ENCODE measurements at places on chromosomes 6 and 20.
A peak's percentile ranks its signal among the peaks of the same experiment; 100 is the strongest.

GRCh38 chr6:119073307-119074051 is 5.0 kb downstream of the FAM184A start:
- no peak for DNase-seq

GRCh38 chr6:162100096-162100495 is 627.5 kb downstream of the PRKN start:
- no peak for DNase-seq

GRCh38 chr6:79868098-79868722 is 79.1 kb downstream of the ELOVL4 start:
- DNase-seq: peak; percentile 34

GRCh38 chr6:149445095-149445466 is 39.7 kb downstream of the ZC3H12D start:
- DNase-seq: no peak

- DNase-seq: peak; percentile 83
Observed at GRCh38 chr20:41177636-41178035, 40.3 kb downstream of the PLCG1 start.

- no peak for DNase-seq
Observed at GRCh38 chr20:41476013-41476441, 109.4 kb upstream of the EMILIN3 start.

DNA sequence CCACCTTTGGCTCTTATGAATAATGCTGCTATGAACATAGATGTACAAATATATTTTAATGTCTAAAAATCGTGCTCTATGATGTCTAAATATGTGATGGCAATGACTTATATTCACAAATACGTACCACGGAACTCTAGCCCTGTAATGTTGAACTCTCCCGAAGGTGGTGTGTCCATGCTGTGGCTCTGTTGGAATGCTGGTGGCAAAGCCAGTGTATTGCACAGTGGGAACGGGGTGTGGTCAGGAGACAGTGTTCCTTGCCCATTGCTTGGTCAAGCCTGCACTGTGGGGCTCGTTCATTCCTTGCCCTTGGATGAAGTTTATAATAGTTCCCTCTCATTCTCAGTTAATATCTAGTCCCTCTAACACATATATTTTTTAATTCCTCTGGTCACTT is 109.6 kb downstream of the MTHFD1L start:
- no peak for DNase-seq

DNA sequence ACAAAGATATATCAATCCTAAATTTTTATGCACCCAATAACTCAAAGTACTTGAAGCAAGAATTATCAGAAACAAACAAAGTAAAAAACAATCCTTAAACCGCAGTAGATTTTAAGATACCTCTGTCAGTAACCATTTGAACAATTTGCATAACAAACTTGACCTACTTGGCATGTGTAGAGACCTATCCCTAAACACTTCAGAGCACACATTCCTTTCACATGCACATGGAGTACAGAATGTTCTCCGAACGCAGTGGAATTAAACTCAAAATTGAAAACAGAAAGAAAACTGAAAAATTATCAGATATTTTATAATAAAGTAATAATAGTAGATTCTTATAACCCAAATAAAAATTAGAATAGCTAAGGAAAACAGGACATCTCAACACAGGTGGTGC is 162.6 kb upstream of the THBS2 start:
- DNase-seq: no peak

- no peak for DNase-seq
Observed at GRCh38 chr6:105797286-105797979, 288.7 kb upstream of the PRDM1 start.

GRCh38 chr6:114941078-114941477 is 598.3 kb upstream of the HS3ST5 start:
- no peak for DNase-seq

DNA sequence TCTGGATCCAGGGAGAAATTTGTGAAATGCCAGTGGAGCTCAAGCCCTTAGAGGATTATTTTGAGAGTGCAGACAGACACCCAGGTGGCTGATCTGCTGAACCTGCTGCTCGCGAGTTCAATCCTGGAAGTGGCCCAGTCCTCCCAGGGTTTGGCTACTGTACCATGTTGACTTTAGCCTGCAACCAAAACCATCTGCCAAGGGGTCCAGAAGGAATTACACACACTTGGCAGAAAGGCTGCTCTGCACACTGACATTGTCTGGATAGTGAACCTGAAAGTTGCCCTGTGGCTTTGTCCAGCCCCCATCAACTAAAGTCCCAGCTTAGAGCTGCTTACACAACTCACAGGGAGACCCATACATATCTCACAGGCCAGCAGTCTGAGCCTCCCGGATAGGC is 21.6 kb upstream of the PI3 start:
- DNase-seq: no peak

DNA sequence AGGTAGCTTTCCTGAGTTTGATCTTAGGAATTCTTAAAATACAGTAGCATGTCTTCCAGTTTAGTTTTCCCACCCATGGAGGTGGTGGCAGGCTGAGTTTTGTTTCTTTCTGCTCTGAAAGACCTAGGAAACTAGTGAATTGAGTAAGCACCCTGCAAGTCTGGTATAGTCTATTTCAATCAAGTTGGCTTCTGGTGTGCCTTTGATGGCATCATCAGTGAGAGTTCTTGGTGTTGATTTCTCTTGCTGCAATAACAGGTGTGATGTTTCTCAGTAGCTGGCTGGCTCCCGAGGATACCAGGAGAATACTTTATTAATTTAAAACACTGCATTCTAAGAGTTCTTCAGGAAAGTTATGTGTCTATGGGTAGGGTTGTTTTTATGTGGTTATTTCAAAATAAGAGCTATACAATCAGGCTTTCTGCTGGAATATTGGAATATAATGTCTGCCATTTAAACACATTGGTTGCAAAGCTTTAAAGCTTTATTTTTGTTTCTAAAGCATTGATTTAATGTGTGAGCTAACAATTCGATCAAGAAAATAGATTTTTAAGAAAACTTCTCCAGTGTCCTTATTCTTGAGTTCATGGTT is 19.0 kb downstream of the VAPB start:
- no peak for DNase-seq

- DNase-seq: no peak
Observed at GRCh38 chr6:136890986-136891385, 31.1 kb upstream of the SLC35D3 start.

- DNase-seq: no peak
Observed at GRCh38 chr6:139509167-139509566, 134.7 kb upstream of the CITED2 start.

DNA sequence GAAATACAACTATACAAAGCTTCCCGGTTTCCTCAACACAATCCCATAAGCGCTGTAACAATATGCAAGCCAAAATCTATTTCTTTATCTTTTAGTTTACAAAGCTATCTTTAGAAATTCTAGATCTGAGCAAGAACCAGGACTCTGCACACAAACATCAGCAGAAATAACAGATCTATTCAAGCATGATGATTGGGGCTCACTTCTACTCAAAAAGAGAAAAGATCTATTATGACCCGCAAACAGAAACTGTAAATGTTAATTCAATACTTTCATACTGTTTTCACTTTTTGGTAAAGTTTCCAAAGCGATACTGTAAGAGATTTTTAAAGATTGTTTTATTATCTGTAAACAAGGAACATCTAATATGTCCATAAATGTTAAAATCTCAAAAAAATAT is 86.6 kb downstream of the SESN1 start:
- DNase-seq: no peak

GRCh38 chr20:32670773-32671455 is 2.8 kb downstream of the C20orf203 start:
- no peak for DNase-seq

DNA sequence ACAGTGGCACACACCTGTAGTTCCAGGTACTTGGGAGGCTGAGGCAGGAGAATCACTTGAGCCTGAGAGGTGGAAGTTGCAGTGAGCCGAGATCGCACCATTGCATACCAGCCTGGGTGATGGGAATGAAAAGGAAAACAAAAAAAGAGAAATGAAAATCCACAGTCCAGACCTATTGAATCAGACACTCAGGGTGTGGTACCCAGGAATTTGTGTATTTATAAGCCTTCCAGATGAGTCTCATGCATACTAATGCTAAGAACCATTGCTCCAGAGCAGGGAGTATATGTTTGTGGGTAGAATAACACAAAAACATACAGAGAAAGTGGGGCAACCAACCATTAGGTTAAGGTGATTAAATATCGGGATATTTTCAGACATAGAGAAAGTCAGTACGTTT is 36.1 kb upstream of the PLCB4 start:
- DNase-seq: no peak

DNA sequence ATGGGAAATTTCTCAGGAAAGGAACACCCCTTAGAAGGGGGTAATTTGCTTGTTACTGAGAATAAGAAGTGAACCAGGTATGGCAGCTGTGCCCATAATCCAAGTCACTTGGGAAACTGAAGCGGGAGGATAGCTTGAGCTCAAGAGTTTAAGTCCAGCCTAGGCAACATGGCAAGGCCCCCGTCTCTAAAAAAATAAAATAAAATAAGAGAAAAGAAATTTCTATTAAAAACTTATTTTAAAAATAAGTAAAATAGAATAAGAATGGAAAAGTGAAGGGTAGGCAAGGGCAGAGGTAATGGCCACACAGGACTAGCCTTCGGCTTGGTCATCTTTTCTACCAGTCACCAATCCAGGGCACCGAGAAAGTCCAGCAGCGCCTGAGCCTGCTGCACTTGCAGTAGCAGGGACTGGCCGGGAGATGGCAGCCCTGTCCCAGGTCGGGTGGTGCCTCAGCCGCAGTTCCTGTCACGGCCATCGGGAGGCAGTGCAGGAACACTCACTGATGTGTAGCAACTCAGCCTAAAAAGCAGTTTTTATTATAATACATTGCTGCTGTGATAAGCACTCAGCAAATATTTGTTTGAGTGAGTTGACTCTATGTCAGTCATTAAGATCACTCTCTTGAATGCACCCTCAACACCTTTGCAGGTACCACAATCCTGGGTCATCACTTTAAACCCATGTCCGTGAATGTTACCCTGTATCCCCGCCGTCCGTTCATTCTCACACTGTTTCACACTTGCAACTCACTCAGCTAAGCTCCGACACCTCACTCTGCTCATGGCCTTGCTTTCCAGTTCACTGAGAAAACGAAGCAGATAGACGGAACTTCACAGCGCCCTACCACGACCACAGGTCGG is 23.2 kb upstream of the GCM1 start:
- peak; percentile 10 for DNase-seq

GRCh38 chr20:35133031-35133430 is 14.1 kb downstream of the EDEM2 start:
- no peak for DNase-seq

DNA sequence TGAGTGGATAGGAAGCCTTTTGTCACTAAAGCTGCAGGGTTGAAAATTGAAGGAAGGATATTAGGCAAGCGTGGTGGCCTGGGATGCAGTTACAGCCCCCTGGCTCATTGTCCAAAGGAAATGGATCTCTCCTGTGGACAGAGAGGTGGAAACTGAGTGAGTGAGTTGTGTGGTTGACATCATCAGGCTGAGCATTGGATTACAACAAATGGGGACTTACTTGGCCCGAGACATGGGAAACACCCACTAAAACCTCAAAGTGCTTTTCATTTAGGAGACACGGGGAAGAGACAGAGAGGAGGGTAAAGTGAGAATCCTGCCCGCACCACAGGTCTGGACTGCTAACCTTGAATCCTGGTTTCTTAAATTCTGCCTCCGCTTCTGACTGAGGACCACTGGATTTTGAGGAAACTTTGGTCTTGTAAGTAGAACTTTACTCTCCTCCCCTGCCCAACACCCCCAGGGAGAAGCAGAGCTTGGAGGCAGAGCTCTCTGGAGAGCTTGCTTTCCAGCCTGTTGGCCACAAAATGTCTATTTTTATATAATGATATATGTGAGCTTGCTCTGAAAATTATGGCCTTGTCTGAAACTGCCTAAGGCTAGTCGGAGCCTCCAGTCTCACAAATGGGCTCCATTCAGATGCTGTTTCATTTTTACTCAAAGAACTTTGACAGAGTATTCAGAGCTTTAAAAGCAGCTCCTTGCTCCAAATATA is at the start of gene PKIG:
Gene PKIG (plus strand): TSS at position 269 of the 715 bp plus-strand sequence. CDS start 31,978 bp downstream, outside the sequence.
- peak; percentile 48 for DNase-seq

- DNase-seq: no peak
Observed at GRCh38 chr20:32534661-32535240, 50.4 kb downstream of the NOL4L start.

DNA sequence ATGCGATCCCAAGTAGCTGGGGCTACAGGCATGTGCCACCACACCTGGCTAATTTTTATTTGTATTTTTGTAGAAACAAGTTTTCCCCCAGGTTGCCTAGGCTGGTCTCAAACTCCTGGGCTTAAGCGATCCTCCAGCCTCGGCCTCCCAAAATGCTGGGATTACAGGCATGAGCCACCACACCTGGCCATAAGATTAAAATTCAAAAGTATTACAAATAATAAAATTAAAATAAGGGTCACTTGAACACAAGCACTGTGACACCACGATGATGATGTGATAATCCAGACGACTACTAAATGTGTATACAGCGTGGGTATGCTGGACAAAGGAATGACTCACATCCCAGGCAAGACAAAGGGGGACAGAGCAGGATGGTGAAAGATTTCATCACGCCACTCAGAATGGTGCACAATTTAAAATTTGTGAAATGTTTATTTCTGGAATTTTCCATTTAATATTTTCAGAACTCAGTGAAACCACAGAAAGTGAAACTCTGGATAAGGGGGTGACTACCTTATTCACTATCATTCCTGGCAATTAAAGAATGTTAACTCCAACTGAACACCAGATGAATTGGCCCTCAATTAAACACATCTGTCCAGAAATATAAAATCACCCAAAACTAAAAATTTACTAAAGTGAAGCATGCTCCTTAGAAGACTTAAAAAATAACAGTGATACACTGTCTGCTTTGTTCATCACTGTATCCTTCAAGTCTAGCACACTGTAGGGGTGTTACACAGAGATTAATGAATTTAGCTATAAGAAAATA is 13.1 kb downstream of the B4GALT5 start:
- peak; percentile 49 for DNase-seq

DNA sequence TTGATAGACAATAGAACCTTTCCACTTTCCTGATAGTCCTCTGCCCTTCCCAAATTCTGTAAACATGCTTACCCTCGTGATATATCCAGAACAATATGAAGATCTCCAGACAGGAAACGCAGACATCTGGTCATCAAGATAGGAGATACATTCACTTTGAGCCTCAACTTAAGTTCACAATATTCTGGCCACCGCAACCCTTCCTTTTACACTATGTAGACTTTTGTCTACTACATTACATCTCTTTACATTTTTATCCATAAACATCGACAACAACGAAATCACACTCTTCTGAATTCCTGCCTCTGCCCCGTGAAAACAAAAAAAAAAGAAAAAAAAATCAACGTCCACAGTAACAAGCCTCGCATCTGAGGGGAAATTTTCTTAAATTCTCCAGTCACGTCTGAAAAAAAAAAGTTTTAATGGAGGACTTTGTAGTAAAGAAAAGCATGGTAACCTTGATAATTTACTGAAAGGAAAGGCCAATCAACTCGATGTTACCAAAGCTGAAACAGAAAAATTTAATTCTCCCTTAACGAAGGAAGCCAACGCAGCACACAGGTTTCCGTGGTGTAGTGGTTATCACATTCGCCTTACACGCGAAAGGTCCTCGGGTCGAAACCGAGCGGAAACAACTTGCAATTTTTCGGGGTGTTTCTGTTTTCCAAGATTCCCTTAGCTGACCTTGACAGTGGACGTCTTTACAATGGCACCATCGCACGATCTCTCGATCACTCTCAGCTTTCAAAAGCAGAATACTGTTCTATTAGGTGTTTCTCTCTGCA is 21.8 kb downstream of the POM121L2 start:
- DNase-seq: no peak

GRCh38 chr20:45461225-45461624 is 8.3 kb upstream of the WFDC2 start:
- DNase-seq: no peak

Measured in fibroblast of skin of left biceps (primary cell).